ENCODE measurements at places on chromosomes 3 and 15.

GRCh38 chr15:90160781-90161727 is 40.1 kb upstream of the SEMA4B start:
- DNase-seq = no peak

- no peak for DNase-seq
Observed at GRCh38 chr3:123880998-123881561, 3.1 kb downstream of the MYLK start.

DNA sequence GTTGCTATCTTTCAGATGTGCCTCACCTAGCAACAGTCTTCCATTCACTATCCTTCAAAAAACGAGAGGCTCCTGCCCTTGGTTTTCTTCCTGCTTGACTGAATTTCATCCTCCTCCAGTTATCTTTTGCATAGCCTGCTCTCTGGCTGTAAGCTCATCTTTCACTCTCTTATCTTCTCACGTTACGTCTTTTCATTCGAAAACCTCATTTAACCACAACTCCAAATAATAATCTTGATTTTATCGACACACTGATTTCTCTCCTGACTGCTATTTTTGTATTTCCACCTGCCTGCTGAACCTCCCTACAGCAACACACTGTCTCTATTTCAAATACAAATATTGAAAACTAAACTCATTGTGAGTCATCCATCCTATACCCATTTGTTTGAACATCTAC is 230.7 kb upstream of the TMC3 start:
- DNase-seq = no peak

DNA sequence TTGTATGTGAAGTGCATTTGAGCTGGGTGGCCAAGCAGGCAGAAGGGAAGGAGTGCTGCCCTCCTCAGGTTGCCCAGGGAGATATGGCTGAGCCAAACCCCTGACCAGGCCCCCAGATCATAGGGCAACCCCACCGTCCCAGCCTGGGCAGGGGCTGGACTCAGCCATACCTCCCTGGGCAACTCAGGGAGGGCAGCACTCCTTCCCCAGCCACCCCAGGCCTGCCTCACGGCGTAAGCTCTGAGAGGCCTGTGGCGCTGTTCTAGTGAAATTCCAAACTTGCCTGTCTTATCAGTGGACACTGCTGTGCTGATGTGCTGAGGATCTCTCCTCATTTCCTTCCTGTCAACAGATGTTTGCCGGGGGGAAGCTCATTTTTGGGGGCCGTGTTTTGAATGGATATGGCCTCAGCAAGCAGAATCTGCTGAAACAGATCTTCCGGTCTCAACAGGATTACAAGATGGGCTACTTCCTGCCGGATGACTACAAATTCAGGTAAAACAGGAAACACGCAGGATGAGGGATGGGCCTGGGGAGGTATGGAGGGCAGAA is 57.6 kb upstream of the FGD5 start:
- DNase-seq = no peak

GRCh38 chr3:135133905-135134683 is 339.0 kb downstream of the EPHB1 start:
- no peak for DNase-seq

DNA sequence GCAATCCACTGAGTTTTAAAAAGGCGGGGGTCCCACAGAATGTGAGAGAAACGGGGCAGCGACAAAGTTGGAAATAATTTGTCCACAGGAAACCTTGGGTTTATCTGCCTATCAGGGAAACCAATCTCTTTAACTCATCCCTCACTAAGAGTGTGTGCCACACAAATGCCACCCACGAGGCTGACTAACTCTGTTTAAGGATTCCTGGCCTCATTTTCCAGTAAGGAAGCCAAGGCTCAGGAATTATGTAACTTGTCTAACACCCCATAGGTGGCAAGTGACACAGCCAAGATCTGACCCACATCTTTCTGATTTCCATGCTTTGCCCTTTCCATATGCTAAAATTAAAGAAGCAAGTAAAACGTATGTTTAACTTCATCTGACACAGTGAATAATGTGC is 263.2 kb downstream of the CNTN3 start:
- DNase-seq = no peak

GRCh38 chr15:74036271-74037170 is 42.0 kb downstream of the PML start:
- no peak for DNase-seq

GRCh38 chr15:93210995-93211394 is 122.0 kb upstream of the RGMA start:
- no peak for DNase-seq

DNA sequence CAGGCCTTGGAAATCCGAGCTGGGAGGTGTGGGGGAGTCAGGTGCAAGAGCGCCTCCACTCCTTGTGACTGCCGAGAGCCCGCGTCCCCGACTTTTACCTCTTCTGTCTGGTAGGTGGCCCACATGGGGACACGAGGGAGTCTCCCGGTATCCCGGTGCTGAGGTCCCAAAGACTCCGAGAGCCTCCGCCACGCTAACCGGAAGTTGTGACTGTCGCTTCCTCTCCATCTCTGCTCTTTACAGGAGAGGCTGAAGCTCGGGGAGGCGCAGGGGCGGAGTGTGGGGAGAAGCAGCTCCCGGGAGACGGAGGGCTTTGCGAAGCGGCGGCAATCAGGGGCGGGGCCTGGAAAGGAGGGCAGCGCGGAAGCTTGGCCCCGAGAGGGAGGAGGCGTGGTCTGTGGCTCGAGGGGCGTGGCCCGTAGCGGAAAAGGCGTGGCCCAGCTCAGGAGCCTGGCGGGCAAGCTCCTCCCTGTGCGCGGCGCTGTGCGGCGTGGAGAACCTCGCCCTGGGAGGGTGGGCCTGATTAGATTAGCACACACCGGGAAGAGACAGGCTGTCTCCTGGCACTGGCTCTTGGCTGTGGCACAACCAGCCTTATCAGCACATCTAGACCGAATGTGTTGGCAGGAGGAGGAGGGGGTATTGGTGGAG is 143.9 kb downstream of the GABRB3 start:
- DNase-seq = no peak

- no peak for DNase-seq
Observed at GRCh38 chr3:60323651-60324050, 927.6 kb downstream of the FHIT start.

DNA sequence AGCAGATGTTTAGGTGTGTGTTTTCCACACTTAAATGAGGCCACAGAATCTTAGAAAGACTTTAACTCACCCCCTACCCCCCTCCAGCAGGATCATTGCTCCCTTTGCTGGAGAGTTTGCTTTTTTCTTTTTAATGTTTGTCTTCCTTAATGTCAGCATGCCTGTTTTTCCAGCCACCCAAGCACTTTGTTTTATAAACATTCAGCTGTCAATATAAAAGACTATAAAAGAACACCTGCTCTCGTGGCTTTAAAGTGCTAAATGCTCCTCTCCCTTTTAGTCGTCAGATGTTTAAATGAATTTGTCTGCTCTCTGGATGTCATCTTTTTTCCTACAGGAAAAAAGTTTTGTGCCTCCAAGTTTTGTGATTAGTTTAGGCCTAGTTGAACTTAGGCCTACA is 61.7 kb downstream of the SIDT1 start:
- no peak for DNase-seq

GRCh38 chr3:114928989-114929640 is 218.0 kb downstream of the ZBTB20 start:
- no peak for DNase-seq

DNA sequence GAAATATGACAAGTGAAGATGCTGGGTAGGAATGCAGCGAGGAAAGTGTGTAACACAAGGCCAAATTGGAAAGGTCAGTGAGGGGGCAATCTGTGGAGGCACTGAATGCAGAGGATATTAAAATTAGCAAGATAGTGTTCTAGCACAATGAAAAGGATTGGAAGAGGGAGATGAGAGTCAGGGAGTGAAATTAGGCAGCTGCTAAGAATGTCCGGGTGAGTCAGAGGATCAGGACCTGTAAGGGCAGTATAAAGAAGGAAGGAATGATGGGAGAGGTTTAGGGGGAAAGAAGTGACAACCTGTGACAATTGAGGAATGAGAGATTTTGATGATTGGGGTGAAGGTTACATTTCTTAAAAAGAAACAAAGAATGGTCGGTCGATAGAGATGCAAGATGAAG is 103.5 kb downstream of the UBE3A start:
- DNase-seq = no peak

GRCh38 chr3:23232854-23233253 is 29.7 kb downstream of the UBE2E2 start:
- DNase-seq = no peak

GRCh38 chr3:171783086-171783485 is 27.2 kb downstream of the PLD1 start:
- no peak for DNase-seq

GRCh38 chr15:64456634-64457108 is 3.7 kb upstream of the ZNF609 start:
- DNase-seq = peak; percentile 32

DNA sequence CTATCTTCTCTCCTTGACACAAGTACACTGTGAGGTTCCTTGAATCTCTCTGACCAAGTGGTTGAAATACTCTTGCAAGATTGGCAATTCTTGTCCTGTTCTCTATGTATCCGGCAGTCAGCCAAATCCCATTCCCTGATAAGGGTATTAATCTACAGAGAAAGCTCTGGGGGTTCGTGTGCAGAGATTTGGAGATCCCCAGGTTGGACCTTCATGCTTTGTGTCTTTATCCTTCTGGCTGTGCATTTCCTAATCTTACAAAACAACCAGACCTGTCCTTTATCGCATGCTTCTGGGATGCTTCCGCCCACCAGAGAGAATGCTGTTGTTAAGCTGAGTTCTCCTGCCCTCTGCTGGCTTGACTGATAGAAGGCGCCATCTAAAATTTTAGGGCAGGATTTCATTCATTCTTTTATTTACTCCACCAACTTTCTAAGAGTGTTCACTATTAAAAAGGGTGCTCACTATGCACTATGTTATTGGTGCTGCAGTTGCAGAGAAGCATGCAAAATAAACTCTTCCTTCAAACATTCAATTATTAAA is 8.6 kb upstream of the SST start:
- DNase-seq = no peak

DNA sequence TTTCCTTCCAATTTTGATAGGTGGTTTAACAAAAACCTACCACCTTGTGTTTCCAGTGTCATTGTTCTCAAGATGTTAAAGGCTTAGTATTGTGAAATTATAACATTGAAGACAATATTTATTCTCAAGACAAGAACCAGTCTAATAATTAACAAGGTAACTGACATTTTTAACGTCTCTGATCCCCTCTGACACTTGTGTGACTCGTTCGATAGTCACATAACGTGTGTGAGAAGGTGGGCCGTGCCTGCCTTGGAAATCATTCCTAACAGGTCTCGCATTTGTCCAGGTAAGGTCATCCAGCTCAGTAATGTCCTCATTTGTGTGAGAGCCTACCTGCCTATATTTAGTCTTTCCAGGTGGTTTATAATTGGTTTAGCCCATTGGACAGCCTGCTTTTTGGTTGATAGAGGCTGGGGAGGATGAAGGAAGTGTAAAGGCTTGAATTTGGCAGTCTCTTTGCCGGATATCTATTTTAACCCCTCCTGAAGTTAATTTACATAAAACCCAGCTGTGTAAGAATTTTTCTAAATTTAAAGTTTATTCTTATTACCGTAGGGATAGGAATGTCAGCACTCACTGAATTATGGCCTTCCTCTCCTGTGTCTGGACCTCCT is 94.4 kb downstream of the AKAP13 start:
- DNase-seq = no peak

All from KG1 (cell line).